ENCODE measurements at places on chromosomes 2 and 18.

GRCh38 chr18:21389283-21389682, 147.3 kb downstream of the GREB1L start:
- no peak for DNase-seq

GRCh38 chr2:144331674-144332355, 188.1 kb downstream of the ZEB2 start:
- DNase-seq: peak; percentile 63

- DNase-seq: no peak
These were observed 314.1 kb upstream of the THUMPD2 start for GRCh38 chr2:40093021-40093675.

- no peak for DNase-seq
These were observed 136.6 kb upstream of the ACAA2 start for GRCh38 chr18:49949951-49950395.

DNA sequence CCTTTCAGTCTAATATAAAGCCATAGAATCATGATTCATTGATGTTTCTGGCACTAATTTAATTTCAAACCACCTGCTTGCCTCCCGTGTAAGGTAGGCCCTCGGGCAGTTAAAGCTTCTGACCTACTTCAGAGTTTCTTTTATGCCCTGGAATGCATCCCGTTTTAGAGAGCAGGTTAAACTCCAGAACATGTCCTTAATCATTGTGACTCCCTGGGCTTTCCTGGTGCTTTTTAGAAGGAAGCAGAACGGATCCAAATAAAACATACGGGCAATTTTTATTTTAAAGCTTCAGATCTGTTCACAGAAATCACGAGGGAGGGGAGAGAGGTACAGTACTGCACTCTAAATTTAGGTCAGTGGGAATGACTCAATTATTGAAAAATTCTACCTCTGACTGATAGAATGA, 134.8 kb downstream of the GCA start:
- DNase-seq: no peak

DNA sequence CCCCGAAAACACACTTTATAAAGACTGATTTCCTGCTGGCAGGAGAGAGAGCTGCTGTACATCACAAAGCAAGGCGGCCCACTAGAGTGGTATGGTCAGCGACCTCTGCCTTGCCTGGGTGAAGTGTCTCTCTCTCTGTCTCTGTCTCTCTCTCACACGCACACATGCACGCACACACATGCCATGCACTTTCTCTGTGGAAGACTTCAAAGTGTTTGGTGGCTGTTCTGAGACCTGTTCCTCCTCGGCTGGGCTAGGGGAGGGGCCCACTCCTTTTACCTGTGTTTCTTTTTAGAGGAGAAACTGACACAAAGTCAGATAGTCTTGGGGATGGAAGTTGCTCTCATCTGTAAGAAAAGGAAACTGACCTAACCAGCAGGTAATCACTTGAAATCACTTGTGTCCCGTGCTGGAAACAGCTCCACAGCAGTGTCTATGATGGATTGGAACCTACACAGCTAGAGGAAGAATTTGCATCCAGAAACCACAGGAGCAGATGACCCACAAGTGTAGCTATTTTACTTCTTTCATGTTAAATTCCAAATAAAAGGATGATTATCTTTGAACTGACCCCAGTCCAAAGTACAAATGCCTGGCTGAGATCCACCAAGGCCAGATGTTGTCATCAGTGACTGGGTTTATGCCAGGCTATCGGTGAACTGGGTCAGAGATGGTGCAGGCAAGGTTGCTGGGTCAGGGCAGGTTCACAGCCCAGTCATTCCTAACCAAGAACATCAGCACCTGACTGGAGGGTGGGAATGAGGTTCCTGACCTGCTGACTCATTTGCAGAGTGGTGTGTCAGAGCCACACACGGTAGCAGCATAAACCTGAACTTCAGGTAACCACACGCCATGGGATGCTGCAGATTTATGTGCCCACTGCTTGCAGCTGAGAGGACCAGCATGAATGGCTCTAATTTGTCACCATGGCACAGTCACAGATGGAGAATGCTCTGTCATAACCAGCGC, 63.0 kb downstream of the NPAS2 start:
- no peak for DNase-seq

GRCh38 chr2:214574084-214574781, 163.4 kb downstream of the VWC2L start:
- no peak for DNase-seq

GRCh38 chr2:55011831-55012671, 38.2 kb downstream of the RTN4 start:
- no peak for DNase-seq

DNA sequence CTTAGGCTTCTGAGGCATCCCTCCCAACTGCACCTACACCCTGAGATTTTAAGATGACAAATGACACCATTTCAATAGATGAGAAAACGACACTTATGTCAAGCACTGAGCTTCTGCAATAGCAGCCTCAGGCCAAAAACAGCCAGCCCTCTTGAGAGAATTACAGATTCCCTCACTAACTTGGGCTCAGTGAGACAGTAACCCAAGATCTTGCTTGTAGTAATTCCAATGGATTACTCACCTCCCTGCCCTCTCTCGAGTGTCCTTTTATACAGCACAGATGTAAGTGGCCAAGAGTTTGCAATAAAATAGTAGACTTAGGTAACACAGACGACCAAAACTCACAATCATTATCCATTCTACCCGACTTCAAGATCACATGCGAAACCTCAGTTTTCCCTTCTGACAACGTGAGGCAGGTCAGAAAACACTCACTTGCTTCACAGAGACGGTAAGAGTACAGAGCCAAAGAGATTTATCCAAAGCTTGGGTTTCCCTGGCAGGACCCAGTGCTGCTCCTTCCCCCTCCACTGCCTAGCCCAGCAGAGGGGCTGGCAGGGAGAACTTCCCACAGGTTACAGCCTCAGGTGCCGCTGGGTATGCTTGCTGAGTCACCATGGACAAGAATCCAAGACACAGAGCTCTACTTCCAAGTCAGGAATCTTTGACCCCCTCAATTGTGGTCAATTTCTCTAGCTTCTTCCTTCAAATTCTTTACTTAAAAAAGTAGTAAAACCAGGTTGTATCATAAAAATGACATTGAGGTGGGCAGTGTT, 181.4 kb downstream of the MYO5B start:
- no peak for DNase-seq

Measured in SHP77 (cell line).